ENCODE measurements at places on chromosomes 5 and 9.
A peak's percentile ranks its signal among the peaks of the same experiment; 100 is the strongest.

DNA sequence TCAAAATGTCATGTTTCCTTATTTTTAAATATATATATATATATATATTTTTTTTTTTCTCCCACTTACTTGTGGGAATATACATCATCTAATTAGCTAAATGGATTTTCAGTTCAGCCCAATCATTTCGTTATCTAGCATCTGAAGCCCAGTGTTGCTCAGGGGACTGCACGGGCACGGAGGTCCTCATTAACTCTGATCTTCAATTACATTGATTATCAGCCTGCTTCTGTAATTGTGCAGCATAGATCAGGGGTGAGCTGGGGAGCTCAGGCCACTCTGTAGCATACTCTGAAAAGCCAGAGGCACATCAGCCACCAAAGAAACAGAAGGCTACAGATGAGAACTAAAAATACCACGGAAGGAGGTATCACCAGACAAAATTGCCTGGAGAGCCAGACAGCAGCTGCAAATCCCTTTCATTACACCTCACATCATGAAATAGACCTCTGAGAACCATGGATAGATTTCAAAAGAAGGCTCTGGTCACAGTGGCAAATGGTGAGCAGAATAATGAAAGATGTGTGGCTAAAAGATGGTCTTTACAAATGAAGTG lies 326.4 kb downstream of the TRIM32 start:
- ATAC-seq, result no peak

DNA sequence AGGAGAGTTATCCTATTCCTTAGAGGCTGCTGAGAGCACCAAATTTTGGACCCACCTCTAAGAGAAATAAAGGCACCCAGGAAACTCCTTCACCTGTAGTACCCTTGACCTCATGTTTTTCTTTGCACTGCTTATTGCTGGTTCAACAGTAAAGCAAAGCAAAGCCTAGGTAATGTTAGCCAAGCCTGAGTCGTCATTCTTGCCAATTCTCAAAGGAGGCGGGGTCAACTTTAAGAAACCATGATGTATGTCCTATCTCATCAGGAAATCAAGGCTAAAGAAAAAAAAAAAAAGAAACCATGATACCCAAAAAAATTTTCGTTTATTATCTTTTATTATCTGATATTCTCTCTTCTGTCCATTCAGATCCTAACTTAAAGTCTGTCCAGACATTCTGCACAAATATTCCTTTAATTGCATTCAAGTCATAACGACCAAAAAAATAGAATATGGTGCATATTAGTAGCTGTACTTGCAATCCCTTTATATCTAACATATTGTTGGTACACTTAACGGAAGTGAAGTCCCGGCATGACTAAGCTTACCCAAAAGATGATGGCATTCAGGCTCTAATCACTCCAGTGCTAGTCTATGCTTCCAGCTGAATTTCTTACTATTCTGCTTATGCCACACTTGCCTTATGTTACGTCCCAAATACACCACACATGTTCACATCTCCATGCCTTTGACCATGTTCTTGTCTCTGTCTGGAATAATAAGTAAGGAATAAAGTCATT lies 1.8 kb downstream of the AUH start:
- no peak for ATAC-seq

DNA sequence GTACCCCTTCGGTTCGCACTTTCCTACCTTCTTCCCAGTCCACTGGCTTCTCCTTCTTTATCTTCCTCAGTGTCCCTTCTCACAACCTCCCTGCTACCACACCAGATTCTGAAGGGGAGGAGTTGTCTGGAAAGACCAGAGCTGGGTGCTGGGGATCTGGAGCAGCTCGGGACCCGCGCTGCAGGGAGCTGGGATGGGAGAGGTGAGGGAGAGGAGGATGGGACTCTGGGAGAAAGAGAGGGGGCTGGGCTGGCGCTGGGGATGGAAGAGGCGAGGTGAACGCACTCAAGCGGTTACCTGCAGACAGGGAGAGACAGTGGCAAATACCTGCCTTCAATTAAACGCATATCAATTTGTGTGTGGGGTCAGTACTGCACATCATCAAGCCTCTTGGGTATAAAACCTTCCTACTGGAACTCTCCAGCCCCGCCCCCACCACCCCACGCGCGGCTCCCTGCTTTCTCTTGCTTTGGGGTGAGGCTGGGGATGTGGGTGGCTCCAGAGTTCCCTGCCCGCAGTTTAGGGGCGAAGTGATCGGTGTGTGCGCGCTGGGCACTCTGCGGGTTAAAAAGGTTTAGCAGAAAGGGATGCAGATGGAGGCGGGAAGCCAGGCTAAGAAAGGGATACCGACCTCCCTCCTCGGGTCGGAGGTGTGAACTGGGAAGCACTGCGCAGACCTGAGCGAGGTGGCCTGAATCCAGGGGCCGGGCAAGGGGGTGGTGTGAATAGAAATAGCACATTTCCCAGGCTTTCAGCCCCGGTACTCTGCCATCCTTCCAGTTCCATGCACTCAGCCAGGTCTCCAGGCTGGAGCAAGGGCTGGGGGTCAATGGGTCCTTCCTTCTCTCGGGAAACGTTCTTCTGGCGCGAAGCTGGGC lies 977 bp upstream of the PAM start:
- ATAC-seq, result peak; percentile 12

DNA sequence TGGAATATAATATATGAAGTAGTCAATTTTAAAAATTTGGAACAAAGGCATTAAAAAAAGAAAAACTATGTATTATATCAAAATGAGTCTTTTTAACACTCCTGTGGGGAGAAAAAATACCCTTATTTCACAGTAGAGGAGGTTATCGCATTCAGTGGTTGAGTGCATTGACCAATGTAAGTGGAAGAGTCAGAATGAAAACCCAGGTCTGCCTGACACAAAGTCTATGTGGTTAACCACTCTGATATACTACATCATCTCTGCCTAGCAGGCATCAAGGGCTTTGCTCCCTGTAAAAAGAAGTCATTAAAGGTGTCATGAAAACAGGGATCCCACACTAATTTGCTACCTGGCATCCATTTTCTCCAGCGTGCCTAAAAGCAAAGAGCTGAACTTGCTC lies 417.2 kb upstream of the C9orf72 start:
- no peak for ATAC-seq

All from esophagus mucosa (tissue), 1 donor.